ENCODE measurements at places on chromosomes 2 and 18. TPM values are rescaled to one million over a fixed set of nuclear protein-coding genes. Genes with fewer than 3 reads are reported as not detected.

MYO1B gene
- 43.2 TPM for total RNA-seq

ALPI gene
- total RNA-seq: not detected

ANKRD39 gene
- total RNA-seq: 22.6 TPM

EPHA4 gene
- total RNA-seq: 1.8 TPM

UGT1A10 gene
- not detected for total RNA-seq
